ENCODE measurements at places on chromosomes 1 and 21.

DNA sequence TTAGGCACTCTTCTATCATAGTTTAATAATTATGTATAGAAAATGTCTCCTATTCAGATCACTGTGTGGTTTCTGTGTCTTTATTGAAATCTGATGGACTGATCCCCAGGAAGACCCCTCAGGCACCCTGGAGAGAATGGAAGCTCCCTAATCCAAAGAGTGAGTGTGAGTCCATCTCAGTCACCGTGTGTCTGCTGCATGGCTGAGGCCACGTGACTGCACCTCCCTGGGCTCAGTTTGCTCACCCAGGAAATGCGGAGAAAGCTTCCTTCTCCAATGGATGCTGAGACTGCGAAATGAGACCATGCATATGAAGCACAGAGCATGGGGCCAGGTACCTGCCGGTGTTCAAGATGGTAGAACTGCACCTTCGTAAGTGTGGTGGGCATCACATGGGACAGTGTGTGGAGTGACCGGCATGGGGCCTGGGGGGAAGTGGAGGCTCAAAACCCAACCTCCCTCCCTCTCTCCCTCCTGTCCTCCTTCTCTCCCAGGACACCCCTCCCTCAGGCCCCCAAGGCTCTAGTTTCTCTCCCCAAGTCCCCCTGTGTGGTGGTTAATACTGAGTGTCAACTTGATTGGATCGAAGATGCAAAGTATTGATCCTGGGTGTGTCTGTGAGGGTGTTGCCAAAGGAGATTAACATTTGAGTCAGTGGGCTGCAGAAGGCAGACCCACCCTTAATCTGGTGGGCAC is 557.5 kb downstream of the PTPRU start:
- no peak for DNase-seq

GRCh38 chr1:164660412-164660772 is 101.4 kb downstream of the PBX1 start:
- no peak for DNase-seq

DNA sequence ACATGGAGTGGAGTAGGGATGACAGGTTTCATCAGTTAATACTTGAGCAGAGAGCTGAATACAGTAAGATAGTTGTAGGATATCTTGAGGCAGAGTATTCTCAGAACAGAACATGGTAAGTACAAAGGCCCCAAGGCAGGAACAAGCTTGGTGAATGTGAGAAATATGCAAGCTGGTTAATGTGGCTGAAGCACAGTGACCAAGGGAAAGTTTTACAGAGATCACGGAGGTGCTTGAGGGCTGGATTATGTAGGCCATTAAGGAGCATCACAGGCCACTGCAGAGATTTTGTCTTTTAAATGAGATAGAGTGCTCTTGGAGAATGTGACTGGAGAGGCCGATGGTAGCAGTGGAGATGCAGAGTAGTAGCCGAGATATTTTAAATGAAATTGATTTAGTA is 54.0 kb upstream of the BOLA1 start:
- DNase-seq = peak; percentile 24

DNA sequence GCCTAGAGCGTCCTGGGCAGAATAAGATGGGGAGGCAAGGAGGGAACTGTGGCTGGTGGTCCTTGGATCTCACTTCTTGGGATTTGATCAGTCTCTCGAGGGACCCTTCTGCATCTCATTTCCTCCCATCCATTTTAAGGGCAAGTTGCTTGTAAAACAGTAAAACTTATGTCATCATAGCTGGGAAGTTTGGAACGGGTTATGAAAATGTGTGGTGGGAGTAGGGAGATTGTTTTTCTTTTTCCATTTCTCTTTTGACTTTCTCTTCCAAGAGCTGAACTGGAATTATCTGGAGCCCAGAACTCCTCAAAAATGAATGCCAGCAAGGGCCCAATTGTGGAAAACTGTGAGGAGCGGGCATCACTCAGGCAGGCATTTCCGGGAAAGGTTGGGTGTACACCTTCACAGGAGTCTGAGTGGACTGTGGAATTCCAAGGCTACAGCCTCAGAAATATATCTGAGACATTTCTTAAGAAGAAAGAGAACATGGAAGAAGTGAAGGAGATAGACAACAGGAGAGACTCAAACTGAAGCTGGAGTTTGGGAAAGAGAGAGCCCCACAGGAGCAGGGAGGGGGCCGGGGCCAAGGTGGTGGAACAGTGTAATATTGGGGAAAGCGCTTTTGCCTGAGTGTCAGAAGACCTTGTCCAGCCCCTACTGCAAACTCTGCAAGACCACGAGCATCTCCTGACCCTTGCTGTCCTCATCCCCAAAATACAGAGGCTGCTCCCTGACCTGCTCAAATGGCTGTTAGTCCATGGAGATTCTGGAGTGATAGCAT is 185.1 kb downstream of the FOXD2 start:
- no peak for DNase-seq

DNA sequence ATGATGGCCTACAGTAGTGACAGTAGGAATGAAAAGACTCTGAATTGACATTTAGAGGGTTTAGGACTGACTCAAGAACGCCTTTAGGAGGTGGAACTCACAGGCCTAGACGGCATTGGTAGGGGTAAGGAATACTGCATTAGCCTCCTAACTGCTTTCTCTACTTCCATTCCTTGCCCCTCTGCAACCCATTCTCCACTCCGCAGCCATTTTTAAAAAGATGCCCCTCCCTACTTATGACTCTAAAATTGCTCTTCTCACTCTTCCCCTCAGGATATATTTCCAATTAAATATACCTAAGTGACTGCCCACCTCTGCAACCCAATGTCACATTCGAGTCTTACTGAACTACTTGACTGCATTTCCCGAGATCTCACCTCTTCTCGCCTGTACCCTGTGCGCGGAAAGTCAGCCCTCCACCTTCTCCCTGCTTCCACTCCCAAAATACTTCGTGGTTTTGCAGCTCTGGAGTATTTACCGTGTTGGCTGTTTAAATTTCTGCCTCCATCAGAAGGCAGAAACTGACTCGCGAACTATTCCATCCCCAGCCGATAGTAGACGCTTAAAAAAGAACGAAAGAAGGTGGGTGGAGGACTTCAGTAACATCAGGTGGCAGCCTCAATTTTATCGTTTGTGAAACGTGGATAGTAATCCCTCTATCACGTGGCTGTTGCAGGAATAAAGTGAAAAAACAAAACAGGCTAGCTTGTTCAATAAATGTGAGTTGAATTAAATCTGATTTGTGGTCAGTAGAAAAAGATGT is 1.1 kb upstream of the YBX1 start:
- no peak for DNase-seq

All from WTC11 (cell line).